Stimulated activated CD4-positive, alpha-beta T cell treated with anti-CD3 and anti-CD28 coated beads, Interleukin-1b, Interleukin-23, amount 100 ng/mL, for 1 hour (primary cell): ENCODE measurements at places on chromosomes 5 and 9.

GRCh38 chr5:980966-981365 lies 27.6 kb upstream of the NKD2 start:
- no peak for DNase-seq

DNA sequence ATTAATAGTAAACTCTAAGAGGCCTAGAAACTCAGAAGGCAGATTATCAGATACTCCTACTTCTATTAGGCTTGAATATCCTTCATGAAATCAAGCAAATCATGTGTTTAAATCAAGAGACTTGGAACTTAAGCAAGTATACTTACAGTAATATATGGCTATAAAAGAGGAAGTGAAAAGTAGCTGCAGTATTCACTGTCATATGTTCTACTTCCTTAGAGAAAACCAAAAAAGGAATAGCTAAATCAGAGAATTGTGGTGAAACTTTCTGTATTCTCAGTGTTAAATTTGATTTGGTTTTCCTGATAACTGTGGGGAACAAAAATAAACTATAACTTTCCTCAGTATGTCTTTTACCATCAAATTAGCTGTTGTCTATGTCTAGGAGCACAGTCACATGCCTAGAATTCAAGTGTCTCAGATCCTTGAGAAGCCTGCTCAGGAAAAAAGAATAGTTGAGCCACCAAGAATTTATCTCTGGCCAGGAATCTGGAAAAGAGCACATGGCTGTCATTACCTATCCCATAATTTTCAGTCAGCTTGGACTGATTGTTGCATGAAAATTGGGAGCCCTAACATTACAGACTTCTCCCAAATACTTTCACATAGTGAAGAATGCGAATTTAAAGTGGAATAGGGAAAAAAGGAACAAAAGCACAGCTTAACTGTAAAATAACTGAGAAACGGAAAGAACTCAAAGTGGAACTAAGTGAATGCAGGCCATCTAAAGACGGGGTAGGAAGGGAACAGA lies 1.7 kb downstream of the FKBP15 start:
- DNase-seq, result no peak

DNA sequence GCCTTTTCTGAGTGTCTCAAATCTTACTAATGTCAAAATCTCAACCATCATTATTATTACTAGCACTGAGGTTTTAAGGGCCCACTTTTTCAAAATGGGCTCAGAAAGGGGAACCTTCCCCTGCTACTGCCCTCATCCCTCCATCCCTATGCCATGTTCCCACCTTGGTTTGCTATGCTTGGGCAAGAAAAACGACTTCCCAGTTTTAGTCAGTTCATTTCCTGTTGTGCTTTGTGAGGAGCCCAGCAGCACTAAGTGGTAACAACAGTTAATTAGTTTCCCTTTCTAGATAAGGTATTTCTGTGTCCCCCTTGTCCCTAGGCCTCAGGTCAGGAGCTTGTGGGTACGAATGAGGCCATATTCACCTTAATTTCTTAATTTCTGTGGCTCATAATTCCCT lies 595.2 kb downstream of the RAB3C start:
- DNase-seq, result no peak

- no peak for DNase-seq
Observed at GRCh38 chr5:54670281-54670680, 152.7 kb downstream of the SNX18 start.

- DNase-seq, result no peak
Observed at GRCh38 chr5:150138551-150139265, 16.9 kb downstream of the PDGFRB start.

DNA sequence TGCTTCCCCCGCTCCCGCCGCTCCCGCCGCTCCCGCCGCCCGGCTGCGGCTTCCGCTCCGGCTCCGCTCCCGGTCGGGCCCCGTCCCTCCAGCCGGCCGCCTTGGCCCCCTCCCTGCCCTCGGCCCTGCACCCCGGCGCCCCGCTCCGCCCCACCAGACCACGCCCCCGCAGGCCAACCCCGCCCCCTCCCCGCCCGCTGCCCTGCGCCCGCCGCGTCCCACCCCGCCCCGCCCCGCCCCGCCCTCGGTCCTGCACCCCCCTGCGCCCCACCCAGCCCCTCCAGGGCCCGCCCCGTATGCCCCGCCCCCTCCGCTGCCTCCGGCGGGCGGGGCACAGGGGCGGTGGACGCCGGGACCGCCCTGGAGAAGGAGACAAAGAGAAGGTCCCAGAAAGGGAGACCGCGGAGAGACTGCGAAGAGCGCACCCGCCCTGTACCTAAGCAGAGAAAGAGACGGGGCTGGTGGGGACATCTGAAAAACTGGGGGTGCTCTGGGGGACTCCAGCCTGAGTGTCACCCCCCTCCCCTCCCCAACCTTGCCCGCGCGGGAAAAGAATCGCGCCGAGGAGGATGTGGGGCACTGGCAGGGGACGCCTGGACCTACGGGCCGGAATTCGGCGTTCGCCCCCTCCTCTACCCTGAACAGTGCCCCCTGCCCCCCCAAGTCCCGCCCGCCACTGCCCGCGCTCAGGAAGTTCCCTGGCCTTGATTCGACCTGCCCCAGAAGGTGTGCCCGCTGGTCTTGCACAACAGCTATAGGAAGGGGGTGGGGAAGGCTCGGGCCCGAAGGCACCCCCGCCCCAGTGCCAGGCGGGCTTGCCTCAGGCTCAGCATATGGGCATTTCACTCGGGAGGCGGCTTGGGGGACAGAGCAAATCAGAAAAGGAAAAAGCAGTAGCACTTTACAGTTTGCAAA lies 42.8 kb upstream of the STXBP1 start:
- peak; percentile 62 for DNase-seq

DNA sequence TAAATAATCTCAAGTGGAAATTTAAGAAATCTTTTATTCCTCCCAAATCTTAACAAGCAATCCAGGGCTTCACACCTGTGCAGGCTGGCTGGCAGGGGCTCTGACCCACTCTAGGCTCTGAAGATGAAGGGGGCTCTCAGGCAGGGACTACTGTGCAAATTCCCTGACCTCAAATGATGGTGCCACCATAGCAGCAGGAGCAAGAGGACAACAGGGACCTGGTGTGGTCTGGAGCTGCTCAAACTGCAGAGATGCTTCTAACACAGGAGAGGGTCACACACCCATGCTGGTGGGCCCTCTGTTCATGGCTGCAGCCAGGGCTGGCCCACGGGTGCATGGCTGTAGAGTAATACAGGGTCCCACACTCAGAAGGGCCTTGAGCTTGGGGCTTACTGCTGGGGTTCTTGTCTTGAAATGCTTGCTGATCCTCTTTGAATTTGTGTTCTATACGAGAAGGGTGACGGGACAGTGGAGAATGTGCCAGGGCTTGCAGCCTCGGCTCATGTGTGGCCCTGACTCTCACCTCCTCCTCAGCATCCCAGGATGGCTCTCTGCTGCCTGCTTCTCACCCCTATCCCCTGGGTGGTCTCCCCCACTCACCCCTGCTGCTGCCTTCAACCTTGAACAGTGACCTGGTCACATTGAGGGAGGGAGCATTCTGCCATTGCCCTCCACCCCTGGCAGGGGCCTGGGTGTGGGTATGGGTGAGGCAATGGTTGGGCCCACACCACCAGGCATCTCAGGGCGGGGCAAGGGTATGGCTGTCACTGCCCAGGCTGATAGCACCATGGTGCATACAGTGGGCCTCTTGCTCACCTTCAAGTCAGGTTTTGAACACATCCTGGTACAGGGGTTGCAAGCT lies 191.7 kb downstream of the FSTL4 start:
- no peak for DNase-seq

GRCh38 chr5:56085193-56085592 lies 90.4 kb upstream of the IL6ST start:
- DNase-seq, result no peak

DNA sequence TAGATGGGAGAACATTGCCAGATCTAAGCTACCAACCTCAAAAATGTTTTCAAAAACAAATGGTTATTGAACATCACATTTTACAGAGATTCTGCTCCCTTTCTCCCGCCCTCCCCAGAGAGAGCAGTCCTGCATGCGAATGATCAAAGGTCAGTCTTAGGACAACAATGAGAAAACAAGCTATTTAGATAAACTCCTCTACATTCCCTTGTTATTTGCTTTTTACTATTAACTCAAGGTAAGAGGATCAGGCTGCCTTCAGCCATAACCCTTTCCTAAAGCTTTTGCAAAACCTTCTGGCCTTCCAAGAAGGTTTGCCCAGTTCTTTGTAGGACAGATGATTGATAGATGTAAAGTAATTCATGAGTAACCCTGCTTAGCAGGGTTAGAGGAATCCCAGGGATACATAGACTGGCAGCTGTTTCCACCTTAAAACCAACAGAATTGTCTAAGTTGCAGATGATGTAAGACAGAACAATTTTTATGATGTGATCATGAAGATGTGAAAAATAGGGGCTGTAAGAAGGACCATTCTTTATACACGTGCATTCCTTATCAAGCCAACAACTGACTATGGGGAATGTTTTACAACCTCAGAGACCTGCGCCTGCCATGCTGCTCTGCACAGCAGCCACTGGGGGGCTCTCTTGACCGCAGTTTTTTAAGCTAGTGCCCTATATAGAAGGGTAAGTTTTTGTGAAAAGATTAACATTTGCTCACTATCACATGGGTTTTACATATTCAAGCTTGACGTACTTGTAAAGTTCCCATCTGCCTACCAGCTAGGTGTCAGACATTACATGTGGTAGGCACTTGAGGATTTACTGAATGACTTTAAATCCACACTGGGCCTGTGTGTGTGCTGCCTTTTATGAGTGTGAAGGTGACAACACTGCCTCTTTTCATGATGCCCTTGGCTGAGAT lies 2.3 kb upstream of the ZNF782 start:
- DNase-seq, result peak; percentile 27

DNA sequence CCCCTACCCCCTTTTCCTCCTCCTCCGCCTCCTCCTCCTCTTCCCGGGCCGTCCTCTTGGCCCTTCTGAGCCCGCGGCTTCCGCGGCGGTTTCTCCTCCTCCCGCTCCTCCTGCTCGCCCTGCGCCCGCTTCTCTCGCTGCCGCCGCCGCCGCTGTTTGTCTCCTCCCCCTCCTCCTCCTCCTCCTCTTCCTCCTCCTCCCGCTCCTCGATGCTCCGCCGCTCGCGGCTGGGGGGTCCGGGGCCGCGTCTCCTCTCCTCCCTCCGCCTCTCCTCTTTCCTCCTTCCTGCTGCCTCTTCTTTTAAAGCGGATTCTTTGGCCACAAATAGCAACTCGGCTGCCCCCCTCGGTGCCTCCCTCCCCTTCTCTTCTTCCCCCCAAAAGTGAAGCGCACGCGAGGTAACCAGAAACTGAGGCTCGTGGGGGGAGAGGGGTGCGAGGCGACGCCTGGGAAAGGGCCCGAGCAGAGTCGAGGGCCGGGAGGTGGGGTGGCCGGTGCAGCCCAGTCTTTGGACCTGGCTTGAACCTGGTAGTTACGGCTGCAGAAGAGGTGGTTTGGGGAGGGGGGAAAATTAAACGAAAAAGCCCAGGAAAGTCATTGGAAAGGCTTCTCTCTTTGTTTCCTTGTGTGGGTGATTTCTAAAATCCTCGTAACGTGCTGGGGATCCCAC lies 1058.5 kb upstream of the DMAC1 start:
- no peak for DNase-seq

- DNase-seq, result no peak
Observed at GRCh38 chr5:126561908-126562307, 33.1 kb downstream of the ALDH7A1 start.

DNA sequence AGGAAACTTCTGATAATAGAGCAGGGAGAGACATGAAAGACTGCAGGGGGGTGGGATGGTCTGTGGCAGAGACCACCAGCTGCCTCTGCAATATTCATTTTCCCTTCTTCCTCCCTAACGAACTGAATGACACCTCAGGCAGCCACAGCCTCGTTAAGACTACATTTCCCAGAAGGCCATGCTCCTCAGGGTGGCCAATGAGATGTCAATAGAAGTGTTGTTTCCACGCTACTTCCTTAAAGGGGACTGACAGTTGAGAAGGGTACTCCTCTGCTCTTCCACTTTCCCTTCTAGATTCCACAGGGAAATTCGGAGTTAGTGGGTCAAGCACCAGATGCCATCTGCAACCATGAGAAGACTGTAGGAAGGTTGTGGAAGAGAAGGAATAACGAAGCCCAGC lies 52.0 kb upstream of the DAPK1 start:
- no peak for DNase-seq

GRCh38 chr9:134324359-134325095 lies 1.7 kb upstream of the RXRA start:
- no peak for DNase-seq

- DNase-seq, result no peak
Observed at GRCh38 chr9:107363516-107364152, 80.6 kb downstream of the RAD23B start.

DNA sequence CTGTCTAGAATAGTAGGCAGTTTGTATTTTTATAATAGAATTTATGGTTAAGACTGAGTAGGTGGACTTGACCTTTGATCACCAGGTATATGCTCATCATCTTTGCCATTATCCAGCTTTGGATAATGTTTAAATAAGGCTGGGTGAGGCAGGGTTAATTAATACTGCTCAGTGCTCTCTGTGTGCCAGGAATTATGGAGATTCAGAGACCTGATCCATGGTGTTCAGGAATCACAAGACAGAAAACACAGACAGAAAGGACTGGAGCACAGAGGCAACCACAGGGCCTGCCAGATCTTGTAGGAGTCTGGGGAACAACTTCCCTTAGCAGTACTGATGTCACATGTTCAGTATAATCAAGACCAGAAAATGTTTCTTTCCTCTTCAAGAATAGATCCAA lies 186.3 kb upstream of the ADCY2 start:
- DNase-seq, result no peak

DNA sequence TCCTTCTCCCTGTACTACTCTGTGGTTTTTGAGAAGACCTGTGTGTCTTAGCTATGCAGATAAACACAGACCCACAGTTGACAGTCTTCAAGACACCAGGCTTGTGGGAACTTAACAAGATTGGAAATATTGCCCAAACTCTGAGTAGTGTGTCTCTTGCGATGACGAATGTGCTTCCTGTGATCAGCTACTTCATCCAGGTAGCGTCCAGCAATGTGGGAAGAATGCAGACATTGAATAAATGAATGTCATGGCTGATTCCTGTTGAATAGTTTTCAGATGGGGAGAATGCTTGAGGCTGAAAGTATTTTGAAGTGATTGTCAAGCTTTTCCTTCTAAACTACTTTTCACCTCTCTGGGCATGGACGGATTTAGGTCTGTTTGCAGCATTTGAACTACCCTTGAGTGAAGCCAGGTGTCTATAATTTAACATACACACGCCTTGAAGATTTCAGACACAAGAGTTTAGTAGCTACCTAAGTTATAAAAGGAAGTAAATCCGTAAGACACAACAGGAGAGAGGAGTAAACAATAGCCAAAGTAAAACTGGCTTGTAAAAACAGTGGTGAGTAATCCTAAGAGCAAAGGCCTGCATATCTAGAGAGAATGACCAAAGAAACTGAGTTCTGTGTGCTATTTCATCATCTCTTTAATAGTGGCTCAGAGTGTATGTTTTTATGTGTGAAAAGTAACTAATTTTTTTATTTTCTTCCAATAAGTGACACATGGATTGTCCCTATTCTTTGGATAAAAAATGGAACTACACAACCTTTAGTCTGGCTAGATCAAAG lies 30.0 kb upstream of the ARL14EPL start:
- DNase-seq, result no peak

DNA sequence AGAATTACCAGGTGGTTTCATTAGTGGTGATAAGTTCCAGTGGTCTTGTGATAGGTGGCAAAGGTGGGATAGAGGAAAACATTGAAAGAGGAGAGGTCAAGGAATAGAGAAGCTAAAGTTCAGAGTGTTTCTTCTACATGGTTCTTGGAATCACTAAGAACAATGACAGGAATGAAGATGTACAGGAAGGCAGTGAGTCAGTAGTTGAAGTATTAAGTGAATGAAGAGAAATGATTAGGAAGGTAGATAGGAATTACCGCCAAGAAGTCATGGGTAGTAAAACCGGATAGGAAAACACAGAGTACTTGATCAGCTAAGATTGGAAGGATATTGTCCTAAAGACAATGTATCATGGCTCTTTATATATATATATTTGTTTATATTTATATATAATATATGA lies 37.9 kb upstream of the RASA1 start:
- DNase-seq, result no peak

- DNase-seq, result no peak
Observed at GRCh38 chr9:13568405-13568804, 288.9 kb upstream of the MPDZ start.
